ENCODE measurements at places on chromosomes 4 and X.
A peak's percentile ranks its signal among the peaks of the same experiment; 100 is the strongest.

- DNase-seq = no peak
Measured at GRCh38 chr4:13527981-13528820, 16.1 kb downstream of the NKX3-2 start.

GRCh38 chr4:41069257-41069656 lies 145.1 kb downstream of the APBB2 start:
- DNase-seq = no peak

GRCh38 chr4:142404191-142404611 lies 441.9 kb downstream of the INPP4B start:
- DNase-seq = no peak

DNA sequence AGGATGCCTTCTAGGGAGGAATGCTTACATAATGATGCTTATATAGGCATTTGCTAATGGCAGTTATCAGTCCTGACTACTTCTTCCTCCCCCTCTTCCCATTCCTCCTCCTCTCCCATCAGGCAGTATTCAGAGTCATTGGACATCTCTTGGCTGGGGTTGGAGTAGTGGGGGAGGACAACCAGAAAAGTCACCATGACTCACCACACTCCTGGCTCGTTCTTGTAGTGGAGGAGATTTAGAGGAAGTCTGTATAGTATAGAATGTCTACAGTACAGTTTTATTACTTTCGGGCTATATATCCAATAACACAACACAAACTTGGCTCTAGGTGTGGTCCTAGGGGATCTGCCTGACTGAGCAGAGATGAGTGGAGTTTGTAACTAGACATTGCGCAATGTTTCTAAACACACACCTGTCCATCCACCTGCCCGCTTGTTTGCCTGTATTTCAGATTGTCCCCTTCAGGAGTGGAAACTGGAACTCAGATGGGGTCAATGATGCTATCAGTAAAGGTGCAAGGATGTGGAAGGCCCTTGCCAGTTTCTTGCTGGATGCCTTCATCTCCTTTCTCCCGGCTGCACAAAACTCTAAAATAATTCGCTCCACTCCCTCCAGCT lies 27.9 kb upstream of the KIAA1210 start:
- DNase-seq = peak; percentile 61

DNA sequence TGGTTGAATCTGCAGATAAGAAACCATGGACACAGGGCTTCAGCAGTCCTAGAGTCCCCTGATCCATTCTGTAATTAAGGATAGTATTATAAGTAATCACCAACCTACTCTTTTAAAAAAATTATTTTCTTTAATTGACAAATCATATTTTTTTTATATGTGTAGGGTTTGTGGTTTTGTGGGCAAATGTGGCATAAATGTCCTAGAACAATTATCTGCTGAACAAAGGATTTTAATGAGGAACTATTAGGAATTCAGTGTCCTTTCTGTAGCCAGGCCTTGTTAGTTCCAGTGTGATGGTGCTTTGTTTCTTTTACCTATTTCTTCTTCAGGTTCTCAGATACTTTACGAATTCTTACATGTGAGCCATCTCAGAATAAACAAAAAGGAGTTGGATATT lies 32.4 kb downstream of the PRIMPOL start:
- no peak for DNase-seq

GRCh38 chrX:115459883-115460880 lies 100.8 kb upstream of the PLS3 start:
- DNase-seq = peak; percentile 37

DNA sequence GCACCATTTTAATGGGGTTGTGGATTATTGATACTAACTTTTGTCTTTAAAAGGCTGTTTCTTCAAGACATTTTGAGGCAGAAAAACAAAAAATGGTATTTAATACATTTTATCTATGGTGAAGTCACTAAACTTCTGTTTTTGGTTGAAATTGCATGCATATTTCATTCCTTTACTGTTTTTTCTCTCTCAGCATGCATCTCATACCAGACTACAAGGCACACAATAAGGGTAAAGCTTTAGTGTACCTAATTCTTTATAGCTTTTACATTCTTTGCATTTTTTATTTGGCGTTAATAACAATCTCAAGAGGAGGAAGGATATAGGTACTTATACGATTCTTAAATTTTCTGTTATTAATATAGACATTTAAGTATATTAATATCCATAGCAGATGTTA lies 151.0 kb upstream of the DKK2 start:
- no peak for DNase-seq

DNA sequence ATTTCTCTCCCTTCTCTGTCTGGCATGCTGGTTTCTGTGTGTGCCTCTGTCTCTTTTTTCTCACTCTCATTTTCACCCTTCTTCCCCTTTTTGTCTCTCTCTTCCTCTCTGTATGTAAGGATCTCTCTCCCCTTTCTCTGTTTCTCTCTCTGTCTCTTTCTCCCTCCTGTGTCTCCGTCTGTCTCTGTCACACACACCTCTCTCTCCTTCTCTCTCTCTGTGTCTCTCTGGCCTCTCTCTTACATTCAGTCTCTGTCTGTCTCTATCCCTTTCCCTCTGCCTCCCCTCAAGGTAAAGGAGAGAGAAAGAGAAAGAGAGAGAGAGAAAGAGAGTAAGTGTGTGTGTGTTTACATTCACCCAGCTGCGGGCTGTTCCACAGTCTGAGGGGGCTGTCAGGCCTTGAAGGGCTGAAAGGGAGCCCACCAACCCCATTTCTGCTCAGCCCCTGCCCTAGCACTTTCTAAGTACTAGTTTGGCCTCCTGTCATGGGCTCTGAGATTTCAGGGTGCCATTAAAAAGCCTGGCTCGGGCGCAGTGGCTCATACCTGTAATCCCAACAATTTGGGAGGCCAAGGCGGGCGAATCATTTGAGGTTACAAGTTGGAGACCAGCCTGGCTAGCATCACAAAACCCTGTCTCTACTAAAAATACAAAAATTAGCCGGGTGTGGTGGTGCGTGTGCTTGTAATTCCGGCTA lies 9.6 kb upstream of the TSPYL2 start:
- DNase-seq = no peak

- DNase-seq = no peak
Measured at GRCh38 chr4:155419266-155419665, 42.5 kb upstream of the MAP9 start.

- DNase-seq = no peak
Measured at GRCh38 chrX:17531500-17531899, 156.5 kb downstream of the NHS start.

DNA sequence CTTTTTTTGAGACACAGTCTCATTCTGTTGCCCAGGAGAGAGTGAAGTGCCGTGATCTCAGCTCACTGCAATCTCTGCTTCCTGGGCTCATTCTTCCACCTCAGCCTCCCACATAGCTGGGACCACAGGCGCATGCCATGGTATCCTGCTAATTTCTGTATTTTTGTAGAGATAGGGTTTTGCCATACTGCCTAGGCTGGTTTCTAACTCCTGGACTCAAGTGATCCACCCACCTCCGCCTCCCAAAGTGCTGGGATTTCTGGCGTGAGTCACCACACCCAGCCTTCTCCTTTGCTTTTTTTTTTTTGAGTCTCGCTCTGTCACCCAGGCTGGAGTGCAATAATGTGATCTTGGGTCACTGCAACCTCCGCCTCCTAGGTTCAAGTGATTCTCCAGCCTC lies 94.1 kb downstream of the PDS5A start:
- no peak for DNase-seq

DNA sequence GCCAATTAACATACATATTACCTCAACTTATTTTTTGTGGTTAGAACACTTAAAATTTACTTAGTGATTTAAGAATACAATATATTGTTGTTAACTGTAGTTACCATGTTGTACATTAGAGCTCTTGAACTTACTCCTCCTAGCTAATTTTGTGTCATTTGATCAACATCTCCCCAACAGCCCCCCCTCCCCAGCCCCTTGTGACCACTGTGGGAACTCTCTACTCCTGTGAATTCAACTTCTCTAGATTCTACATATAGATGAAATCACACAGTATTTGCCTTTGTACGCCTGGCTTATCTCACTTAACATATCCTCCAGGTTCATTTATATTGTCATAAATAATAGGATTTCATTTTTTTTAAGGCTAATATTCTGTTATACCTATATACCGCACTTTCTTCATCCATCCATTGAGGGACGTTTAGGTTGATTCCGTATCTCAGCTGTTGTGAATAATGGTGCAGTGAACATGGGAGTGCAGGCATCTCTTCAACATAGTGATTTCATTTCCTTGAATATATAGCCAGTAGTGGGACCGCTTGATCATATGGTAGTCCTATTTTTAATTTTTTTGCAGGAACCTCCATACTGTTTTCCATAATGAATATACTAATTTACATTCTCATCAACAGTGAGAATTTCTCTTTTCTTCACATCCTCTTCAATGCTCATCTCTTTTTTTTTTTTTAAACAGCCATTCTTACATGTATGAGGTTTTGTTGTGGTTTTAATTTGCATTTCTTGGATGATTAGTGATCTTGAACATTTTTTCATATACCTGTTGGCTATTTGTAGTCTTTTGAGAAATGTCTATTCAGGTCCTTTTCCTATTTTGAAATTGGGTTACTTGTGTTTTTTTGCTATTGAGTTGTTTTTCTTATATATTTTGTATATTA lies 66.8 kb downstream of the RAPGEF2 start:
- no peak for DNase-seq

- no peak for DNase-seq
Measured at GRCh38 chr4:165720411-165721082, 152.5 kb upstream of the TLL1 start.

DNA sequence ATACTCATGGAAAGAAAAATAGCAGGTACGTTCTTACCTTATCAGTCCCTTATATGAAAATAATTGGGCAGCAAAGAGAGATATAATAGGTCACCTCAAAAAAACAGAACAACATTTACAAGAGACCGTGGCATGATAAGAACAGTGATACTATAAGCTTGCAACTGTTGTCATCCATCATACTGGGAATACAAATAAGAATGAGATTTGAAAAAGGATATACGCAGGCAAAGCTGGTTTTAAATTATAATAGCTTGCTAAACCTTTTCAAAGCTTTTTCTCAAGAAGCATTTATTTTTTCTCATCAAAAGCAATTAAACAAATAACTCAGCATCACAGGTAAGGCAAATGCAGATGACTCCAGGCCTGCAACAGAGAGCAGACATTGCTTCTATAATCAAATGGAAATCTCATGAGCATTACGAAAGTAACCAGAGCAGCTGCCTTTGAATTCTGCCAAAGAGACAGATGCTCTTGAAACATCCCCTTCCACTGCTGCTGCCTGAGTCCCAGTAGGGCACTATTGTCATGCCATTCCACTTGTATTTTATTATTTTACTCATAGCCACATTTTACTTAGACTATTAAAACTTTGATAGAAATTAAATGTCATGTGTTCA lies 620.6 kb upstream of the GNPDA2 start:
- DNase-seq = no peak

DNA sequence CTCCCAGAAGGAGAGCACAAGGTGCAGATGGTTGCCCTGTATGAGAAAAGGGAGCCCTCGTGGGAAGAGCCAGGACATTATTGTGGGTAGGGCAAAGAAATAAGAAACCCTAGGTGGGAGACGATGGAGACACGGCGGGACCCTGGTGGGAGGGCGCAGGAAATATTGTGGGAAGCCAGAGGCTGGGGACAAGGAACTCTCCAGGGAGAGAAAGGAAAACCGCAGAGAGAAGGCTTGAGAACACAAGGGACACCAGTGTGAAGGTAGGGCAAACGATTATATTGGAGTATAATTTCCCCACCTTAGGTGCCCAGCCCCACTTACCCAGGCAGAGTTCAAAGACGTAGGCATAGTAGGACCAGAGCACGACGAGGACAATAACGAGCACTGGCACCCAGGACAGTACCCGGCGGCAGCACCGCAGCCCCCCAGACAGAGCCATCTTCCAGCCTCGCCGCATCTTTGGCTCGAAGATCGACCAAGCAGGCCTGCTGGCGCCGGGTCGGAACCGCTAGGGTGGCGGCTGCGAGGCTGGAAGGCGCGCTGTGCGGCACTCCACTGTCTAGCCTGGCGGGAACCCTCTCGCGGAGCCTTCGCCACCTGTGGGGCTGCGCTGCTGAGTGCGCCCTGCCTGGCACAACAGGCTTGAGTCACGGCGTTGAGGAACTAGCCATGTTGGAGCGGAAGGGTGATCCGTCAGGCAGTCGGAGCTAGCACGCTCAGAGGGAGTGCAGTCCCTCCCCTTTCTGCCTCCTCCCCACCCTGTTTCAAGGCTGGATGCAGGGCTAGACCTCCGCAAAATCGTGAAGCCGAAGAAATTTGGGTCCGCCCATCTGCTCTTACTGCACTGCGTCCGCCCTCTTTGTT lies at the start of gene ZDHHC15:
ZDHHC15 (minus strand) TSS at position 473 of the 867 bp plus-strand sequence; CDS start at position 460, 13 bp downstream.
- peak; percentile 8 for DNase-seq

DNA sequence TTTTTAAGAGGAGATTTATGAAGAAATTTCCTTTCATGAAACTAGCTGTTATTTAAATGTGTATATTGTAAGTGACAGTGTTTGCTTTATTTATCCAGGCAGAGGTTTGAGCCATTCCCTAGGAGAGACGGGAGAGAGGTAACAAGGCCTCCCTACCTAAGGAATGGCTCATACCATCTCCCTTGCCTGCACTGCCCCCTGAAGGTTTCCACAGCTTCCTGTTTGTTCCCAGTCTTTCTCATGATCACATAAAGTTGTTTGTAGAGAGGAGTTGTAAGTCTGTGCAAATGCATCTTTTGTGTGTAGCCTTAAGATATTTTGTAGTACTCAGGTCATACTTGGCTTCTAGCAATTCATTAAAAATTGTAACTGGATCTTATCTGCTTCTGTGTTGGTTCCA lies 1504.5 kb upstream of the PCDH10 start:
- no peak for DNase-seq
